ENCODE measurements at places on chromosomes 2 and 18.

DNA sequence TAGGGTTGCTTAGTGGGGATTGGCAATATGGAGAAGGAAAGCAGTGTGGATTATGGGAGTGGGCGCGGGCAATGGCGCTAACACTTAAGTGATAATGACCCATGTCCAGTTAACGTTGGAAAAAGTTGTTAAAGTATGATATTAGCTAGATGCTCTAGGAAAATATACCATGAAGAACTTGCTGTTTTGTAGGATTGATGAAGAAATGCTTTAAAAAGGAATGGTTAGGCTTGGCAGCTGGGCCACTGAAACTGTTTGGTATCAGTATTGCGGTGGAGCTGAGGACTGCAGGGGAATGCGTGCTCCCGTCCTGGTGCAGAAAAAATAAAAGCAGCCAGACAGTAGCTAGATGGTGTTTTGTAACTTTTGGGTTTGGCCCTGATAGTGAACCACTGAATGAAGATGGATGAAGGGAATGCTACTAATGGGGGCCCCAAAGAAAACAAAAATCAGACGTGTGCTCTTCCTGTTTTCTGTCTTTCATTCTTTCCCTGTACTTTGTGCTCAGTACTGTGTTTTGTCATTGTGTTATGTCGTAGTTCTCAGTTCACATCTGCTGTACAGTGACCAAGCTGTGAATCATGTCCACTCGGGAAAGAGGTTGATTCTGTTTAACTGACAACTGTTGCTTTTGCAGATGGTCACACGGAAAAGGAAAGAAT is 999 bp downstream of the INSIG2 start:
- peak; percentile 38 for DNase-seq

DNA sequence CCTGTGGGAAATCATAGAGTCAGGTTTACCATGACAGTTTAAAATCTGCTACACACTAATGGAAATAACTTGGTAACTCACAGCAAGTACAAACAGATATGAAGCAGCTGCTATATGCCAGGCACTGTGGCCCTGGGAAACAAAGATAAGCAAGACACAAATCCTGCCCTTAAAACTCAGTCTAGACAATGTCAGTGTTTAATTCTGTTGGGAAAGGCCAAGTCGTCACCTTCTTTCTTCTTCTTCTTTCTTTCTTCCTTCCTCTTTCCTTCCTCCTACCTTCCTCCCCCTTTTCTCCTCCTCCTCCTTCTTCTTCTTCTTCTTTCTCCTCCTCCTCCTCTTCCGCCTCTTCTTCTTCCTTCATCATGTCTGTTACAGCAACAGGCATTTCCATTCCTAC is 26.8 kb downstream of the PLEK start:
- no peak for DNase-seq

- DNase-seq: peak; percentile 15
These were observed 645 bp downstream of the KCTD18 start for GRCh38 chr2:200509235-200509611.

DNA sequence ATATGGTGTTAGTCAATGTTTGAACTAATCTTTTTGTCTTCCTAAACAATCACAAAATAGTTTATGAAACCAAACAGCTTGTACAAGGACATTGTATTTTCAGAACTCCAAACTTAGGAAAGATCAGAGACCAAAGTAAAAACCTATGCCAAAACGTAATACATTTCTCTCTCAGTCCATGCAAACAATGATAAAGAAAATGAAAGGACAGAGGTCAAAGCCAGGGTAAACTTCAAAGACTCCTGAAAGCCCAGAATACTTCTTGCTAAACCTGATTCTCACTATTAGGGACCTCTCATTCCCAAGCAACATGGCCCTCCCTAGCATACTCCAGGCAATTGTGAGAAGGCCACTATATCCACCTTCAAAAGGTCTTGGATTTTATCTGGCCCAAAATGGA is 105.1 kb upstream of the GALNT5 start:
- DNase-seq: no peak

DNA sequence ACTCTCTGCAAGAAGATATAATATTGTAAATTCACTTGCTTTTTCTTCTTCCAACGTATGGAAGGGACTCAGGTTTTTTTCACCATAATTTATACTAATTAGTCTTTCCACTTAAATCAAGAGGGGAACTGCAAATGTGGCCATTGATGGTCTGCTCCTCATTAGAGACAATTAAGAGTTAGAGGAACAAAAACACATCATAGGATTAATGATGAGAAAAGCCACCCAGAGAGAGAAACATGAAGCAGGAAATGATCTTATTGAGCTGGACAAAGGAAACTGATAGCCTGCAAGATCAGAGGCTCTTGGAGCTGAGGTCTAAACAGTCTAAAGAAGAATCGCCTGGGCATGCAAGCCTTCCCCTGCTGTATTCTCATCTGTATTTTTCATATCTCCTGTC is 151.2 kb upstream of the NRP2 start:
- no peak for DNase-seq

DNA sequence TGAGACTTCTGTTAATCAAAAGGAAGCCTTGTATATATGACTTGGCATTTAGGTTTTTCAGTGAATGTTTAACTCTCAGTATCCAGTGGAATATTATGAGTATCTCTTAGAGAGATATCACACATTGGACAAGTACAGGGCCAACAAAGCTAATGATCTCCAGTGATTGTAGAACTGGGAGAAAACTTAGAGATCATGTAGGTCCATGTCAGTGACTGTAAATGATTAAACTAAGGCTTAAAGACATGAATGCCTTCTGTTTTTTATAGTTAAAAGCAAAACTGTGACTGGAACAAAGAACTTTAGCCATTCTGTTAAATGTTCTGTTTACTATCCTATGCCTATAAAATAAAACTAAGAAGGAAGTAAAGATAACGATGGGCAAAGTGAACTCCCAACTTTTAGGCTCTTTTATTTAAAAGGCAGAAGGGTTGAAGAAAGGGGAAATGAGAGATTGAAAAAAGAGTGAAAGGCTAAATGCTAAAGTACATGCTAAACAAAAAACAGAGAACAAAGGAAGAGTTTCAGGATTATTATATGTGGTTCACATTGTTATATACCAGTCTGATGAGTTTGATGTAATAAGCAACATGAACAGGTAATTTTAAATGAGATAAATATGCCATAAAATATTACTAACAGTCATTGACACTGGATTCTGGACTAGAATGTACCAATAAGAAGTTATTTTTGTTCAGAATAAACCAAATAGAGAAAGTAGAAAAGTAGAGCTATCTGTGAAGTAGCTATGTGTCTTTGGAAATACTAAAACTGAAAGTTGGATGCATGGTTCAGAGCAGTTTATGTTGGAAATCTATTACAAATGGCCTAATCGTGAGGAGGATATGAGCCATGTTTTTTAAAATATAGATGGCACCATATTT is 37.1 kb upstream of the TNFRSF11A start:
- no peak for DNase-seq

DNA sequence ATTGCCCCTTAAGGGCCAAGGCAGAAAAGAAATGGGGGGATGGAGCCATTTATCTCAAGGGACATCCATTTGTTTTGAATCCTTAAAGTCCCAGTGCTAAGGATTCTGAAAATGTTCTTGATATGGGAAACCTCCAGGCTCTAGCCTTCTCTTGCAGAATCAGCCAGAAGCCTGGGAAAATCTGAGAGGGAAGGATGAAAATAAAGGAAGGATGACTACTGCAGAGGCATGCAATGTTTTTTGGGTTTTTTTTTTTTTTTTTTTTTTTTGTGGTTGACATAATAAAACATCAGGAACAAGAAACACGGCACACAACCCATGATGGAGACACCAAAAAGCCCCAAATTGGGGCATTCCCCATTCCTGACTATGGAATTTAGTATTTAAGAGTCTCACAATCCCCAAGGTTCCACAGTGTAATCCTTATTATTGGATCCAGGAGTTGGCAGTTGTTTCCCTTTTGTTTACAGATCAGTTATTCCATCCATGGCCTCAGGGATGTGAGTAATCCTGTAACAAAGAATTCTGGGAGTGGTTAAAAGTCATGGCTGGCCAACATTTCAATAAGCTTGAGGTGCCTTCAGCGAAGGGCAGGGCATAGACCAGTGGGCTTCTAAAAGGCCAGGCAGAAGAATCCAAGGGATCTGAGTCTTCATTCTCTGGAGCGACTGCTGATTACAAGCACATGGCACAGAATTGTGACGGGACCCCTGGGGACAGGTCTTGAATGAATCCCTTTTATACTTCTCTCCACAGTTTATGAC is 337.5 kb downstream of the GULP1 start:
- DNase-seq: peak; percentile 60

DNA sequence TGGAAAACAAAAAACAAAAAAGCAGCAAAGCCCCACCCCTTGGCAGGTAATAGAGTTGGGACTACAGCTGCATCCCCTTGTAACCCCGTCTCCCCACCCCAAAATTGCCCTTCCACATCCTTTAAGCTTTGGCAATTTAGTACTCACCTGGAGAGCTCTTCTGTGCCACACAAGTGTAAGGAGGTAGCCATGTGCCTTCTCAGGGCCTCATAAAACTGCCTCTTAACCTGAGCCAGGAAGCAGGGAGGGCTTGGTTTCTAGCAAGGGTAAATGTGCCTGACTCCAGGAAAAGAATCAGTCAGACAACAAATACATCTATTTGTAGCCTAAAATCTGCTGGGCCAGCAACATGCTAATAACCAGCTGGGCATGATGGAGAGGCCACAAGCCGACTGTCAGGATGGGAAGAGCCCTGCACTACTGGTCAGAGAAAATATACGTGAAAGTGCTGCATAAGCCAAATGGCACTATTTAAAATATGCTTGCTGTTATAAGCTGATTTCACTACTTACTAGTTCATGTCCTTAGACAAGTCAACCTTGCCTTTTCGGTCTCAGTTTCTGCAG is 46.3 kb downstream of the NOP58 start:
- no peak for DNase-seq

GRCh38 chr2:152511981-152512380 is 177.0 kb downstream of the FMNL2 start:
- DNase-seq: no peak

GRCh38 chr2:236665101-236665500 is 95.5 kb downstream of the ACKR3 start:
- DNase-seq: no peak

GRCh38 chr2:65431421-65432226 is 775 bp downstream of the SPRED2 start:
- DNase-seq: peak; percentile 57

- no peak for DNase-seq
These were observed 114.8 kb downstream of the PLB1 start for GRCh38 chr2:28610583-28611201.

DNA sequence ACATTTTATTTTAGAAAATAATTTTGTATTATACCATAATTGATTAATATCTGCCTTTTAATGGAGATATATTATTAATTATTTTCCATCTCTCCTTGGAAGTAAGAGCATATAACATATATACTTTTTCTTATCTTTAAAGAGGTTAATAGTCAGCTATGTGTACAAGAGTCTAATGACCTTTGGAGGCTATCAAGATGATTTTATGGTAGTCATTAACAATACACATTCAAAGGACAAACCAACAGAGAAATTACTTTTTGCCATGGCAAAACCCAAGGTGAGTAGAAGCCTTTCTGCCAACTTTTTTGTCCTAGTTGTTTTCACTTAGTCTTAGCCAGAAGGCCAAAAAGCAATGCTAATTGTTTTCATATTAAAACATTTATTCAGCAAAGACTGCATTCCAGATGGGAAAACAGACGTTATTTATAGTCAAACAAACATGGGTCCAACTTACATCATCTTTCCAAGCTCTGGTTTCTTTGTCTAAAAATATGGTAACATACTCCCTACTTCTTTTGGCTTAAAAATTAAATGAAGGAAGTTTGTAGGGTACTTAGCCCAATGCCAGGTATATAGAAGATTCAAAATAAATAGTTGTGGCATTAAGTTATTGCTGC is 9.6 kb upstream of the DYNC2LI1 start:
- no peak for DNase-seq

DNA sequence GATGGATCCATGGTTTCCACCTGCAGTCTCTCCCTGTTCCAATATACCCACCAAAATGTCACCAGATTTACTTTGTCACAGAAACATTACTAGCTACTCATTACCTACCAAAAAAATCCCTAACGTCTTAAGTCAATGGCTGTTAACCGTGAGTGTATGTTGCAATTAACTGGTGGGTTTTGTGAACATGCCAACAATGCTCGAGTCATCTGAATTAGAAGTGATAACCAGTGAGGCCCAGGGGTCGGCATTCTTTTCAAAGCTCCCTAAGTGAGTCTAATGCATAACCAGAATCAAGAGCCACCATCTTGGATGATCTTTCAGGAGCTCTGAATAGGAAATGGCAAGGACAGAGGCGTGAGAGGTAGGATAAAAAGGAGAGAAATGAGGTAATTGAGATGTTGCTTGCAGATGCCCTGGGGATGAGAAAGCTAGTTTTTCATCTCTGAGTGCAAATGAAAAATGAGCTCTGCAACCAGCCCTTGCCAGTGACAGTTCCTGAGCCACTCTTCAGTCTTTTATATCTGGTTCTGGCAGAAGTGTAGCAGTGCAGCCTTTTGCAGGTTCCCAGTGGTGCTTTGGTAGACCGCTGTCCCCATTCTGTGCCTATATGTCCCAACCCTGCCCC is 130.0 kb upstream of the RND3 start:
- DNase-seq: no peak

GRCh38 chr2:25528173-25528572 is 145.2 kb downstream of the DTNB start:
- no peak for DNase-seq

DNA sequence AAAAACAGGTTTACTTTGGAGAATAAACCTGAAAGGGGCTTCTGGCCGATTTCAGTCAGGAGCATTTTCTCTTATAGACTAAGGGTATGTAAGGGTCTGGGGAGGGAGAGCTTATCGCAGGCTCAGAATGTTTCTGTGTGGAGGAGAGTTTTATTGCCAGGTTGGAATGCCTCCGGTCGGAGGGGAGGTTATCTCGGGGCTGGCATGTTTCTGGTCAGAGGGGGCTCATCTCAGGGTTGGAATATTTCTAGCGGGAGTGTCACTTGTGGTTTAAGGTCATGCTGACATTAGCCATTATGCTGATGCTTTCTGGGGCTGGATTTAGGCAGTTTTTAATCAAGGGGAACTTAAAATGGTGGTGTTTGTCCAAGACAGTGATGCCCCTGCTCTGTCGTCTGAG is 333.6 kb downstream of the METTL4 start:
- no peak for DNase-seq

DNA sequence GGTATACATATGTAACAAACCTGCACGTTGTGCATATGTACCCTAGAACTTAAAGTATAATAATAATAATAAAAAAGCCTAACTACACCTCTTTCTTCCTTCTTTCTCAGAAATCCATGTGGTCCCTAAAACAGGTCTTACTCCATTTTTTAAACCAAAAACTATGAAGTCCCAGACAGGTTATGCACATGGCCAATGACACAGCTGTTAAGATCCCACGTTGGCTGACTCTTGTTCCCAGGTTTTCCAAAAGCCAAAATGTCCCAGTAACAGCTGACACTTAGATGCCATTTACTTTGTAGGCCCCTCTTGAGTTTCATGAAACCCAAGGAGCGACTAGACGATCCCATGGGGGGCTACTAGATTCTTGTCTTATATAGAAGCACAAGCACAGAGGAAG is 97.0 kb downstream of the KCNF1 start:
- no peak for DNase-seq

GRCh38 chr2:196915507-196916189 is 10.9 kb downstream of the PGAP1 start:
- no peak for DNase-seq

GRCh38 chr2:170255971-170256370 is 78.0 kb downstream of the MYO3B start:
- no peak for DNase-seq
